ENCODE measurements at places on chromosomes 6 and 20.

DNA sequence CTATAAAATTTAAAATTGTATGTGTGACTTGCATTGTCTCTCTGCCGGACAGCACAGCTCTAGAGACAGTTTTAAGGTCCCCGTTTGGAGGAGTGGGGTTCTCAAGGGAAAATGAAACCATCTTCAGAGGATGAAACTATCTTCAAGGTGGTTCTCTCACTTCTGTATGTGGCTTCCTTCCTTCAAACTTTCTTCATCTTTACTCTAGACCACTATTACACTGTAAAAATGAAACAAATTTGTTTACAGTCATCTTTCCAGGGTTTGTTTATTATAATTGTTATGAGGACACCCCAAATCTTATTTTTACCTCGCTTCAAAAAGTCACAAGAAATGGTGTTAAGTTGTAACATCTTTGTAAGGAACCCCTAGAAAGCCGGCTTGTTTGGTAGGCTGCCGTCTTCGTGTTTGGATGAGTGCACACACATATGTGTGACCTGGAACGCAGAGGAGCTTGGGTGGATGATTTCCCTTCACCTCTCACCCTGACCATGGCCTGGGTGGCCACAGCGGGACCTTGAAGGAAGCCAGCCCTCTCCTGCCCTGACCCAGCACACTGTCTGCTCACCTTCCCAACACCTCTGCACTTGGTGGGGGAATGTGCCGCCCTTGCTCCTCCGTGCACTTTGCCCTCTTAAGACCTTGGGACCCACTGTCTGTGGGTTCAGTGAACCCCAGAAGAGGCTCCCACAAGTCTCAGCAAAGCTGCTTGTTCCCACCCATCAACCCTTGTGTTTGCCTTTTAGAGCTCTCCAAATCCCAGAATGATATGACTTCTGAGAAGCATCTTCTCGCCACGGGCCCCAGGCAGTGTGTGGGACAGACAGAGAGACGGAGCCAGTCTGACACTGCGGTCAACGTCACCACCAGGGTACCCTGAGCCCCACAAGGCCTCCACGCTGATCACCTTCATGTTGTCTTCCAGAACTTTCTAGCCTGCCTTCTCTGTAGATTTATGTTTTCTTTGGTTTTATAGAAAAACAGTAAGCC lies 67.8 kb downstream of the SYTL3 start:
- DNase-seq: no peak

- DNase-seq: no peak
Measured at GRCh38 chr6:81450180-81450579, 302.3 kb downstream of the TENT5A start.

GRCh38 chr6:28000351-28001045 lies 43.5 kb downstream of the OR2B6 start:
- no peak for DNase-seq

DNA sequence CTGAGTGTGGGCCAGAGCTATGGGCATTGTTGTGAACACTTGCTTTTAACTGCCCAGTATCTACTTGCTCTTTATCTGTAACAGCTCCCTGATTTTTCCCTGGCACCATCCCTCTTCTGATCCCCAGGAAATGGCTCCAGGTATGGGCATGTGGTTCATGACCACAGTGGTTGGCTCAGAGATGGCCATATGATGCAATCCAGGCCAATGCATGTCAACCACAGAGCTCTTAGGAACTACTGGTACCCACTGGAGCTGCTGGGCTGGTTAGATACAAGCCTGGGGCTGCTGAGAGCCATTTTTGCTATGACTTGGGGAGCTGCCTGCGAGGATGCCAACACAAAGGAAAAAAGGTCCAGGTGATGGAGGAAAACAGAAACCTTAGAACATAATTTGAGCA lies 55.6 kb downstream of the KCNB1 start:
- DNase-seq: no peak

DNA sequence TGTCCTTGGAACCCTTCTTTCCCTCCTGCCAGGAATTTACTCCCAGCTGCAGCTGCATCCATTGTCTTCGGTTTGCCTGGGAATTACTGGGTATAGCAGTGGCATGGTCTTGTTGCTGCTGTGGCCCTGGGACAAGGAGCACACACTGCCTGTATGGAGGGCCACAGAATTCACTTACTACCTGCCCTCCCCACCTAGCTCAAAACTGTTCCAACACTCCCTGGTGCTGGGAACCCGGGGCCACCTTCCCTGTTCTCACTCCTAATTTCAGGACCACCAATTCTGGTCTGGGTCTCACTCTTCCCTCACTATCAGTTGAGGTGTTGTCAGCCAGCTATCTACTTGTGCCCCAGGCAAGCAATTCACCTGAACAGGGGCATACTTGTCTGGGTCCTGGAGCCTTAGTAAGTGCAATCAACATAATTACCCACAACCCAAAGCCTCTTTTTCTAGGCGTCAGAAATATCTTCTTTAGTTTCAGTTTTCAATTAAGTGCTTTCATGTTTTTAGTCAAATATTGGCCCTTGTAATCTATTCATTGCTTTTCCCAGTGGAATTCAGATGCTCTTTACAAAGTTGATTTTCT lies 47.2 kb downstream of the METTL24 start:
- DNase-seq: no peak

DNA sequence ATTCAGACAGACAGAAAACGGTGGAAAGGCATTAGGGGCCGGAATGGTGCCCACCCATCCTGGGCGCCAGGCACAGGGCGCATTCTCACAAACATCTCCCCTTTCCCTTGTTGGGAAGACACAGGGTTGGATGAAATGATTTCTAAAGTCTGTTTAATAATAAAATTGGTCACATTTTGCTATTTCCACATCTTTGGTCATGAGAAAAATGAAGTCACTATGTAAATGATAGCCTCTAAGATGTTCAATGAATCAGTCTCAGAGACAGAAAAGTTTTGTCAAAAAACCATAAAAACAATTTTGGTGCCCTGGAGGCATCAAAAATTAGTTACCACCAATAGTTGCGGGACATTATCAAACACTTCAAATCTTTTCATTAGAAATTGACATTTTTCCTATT lies 40.7 kb downstream of the PRR18 start:
- DNase-seq: no peak

- no peak for DNase-seq
Measured at GRCh38 chr20:53937339-53937741, 133.1 kb downstream of the BCAS1 start.
